ENCODE measurements at places on chromosomes 5 and 9.
A peak's percentile ranks its signal among the peaks of the same experiment; 100 is the strongest.

DNA sequence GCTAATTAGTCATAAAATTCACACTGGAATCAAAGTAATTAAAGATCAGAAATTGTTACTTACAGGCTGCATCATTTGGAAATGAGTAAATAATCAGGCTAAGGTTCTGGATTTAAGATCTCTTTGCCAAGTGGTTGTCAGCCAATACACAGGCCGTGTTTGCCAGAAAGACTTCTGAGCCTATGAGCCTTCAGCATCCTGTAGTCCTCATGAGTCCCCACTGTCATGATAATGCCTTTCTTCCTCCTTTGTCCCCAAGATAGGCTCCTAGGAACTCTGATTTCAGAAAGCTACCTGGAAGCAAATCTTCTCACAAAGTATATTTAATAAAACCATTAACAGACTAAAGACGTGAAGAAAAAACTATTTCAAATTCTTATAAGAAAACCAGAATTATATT, 810.5 kb downstream of the DNAH5 start:
- DNase-seq = no peak

- DNase-seq = peak; percentile 8
Observed at GRCh38 chr9:85716031-85716877, 25.5 kb downstream of the AGTPBP1 start.

- peak; percentile 18 for DNase-seq
Observed at GRCh38 chr5:32531885-32532520, 53.4 kb upstream of the SUB1 start.

GRCh38 chr5:181166812-181167733, 19.7 kb downstream of the OR2V2 start:
- peak; percentile 47 for DNase-seq

- DNase-seq = peak; percentile 2
Observed at GRCh38 chr9:99351647-99352046, 129.6 kb downstream of the SEC61B start.

DNA sequence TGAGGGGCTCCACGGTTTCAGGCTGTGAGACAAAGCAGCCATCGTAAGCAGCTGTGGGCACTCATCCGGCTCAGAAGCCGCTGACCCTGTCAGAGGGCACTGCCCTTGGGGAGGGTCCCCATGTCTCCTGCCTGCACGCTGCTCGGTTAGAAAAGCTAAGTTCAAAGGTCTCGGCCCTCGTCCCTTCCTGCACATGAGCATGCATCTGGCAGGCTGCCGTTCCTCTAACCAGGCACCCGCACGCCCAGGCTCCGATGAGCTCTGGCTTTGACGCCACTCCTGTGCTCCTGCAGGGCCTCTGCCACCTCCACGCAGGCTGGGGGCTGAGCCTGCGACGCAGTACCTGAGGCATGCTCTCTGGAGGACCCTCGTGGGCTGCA, 51.3 kb downstream of the NKD2 start:
- no peak for DNase-seq

- peak; percentile 66 for DNase-seq
Observed at GRCh38 chr5:72018143-72018803, 89.0 kb upstream of the MAP1B start.

- no peak for DNase-seq
Observed at GRCh38 chr9:133119103-133119845, 1.8 kb downstream of the RALGDS start.

DNA sequence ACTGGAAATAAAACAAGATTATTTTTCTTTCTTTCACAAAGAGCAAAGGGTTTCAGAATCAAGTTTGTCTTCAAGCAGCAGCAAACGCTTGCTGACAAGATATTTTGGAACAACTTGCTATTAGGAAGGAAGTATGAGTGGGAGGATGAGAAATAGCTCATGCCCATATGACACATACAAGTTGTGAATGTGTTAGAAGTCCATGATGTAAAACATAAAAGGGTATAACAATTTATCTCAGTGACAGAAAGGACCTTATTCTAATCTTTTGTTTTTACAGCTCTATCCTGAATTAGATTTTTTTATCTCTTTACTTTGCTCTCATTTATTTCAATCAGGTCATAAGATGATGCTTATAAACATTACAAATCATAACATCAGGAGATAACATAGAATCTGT, 516.6 kb upstream of the MEF2C start:
- no peak for DNase-seq

DNA sequence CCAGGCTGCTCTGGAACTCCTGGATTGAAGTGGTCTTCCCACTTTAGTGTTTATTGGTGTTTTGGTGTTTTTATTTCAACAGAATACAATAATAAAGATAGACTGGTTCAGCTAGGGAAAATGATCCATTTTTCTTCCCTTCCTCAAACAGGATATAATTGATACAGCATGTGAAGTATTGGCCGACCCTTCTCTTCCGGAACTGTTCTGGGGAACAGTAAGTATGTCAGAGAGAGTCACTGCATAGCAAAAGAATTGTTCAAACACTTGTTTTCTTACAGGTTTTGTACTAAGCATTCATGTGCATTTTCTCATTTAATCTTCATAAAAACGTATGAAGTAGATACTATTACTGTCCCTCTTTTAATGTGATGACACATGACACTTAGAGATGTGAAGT, 31.6 kb downstream of the NUP188 start:
- no peak for DNase-seq

All from OCI-LY7 (cell line).